HCT116 (cell line): ENCODE measurements at places on chromosomes 16 and 17.

DNA sequence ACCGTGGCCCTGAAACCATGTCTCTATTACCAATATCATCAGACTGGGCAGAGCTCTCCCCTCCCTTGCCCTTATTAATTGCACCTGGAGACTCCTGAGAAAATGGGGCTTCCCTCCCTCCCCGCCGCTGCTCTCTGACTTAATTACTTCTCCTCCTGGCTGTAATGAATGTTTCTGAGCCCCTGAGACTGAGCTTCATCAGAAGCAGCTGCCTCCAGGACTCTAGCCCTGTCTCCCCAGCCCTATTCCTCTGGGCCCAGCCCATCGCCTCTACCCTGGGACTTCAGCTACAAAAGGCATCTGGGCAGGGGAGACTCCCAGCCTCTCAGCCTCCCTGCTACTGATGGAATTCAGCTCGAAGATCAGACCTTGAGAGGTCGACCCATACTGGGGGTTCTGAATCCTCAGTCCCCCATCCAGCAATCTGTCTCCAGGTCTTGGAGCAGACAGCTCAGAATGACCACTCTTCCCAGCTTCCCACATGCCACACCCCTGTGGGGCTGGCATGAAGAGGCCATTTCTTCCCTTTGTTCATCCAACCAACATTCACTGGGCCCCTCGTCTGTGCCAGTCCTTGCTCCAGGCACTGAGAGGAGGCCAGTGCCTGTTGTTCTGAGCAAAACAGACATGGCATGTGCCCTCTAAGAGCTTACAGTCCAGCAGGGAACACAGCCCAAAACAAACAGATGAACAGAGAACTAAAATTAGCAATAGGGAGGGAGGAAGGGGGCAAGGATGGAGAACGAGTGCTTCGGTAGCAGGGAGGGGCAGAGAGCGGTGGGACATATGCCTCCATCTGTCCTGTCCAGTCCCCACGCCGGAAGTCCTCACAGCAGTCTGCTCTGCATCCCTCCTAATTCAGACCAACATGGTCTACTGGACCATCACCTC, 17.0 kb upstream of the NAGS start:
- no peak for DNase-seq

GRCh38 chr16:12255473-12255872, 278.9 kb downstream of the SNX29 start:
- DNase-seq: no peak

- no peak for DNase-seq
Measured at GRCh38 chr17:78873519-78874340, 29.3 kb downstream of the CEP295NL start.

GRCh38 chr16:12025472-12025871, 48.9 kb downstream of the SNX29 start:
- DNase-seq: no peak
